ENCODE measurements at places on chromosomes 5 and 9.

GRCh38 chr5:42570966-42571960 is 148.0 kb downstream of the GHR start:
- no peak for DNase-seq

GRCh38 chr5:98468188-98468869 is 305.1 kb upstream of the RGMB start:
- DNase-seq, result peak; percentile 77

DNA sequence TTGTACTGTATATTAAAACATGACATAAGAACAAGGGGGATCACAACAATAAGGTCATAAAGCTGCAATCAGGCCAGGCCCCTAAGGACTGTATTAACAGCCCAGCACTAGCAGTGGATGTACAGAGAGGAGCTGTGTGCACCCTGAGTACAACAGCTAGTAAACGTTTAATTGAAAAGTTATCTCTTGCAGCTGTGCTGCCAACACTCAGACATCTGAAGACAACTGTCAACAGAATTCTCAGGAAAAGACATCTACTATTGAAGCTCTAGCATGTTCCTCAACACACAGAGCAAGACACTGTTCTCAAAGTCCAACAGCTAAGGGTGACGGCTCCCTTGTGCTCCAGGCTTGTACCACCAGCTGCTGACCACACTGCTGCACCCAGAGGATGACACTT is 199.6 kb downstream of the DCP2 start:
- DNase-seq, result no peak

GRCh38 chr9:125757834-125758233 is 10.7 kb downstream of the PBX3 start:
- no peak for DNase-seq

DNA sequence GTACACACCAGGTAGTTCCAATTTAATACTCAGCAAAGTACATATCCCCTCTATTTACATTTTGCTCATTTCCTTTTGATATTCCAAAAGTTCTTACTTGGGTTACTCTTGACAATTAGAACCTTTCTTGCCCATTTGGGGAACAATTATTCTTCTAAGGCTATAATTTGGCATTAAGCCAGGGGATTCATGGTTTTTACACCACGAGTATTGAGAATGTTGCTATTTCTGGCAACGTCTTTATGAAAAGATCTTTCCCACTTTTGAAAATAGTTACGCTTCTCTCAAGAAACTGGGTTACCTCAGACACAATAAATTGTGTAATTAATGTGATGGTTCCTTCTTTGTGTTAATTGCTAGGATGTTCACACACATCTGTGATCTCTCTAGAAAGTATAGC is 11.5 kb upstream of the CAAP1 start:
- no peak for DNase-seq

DNA sequence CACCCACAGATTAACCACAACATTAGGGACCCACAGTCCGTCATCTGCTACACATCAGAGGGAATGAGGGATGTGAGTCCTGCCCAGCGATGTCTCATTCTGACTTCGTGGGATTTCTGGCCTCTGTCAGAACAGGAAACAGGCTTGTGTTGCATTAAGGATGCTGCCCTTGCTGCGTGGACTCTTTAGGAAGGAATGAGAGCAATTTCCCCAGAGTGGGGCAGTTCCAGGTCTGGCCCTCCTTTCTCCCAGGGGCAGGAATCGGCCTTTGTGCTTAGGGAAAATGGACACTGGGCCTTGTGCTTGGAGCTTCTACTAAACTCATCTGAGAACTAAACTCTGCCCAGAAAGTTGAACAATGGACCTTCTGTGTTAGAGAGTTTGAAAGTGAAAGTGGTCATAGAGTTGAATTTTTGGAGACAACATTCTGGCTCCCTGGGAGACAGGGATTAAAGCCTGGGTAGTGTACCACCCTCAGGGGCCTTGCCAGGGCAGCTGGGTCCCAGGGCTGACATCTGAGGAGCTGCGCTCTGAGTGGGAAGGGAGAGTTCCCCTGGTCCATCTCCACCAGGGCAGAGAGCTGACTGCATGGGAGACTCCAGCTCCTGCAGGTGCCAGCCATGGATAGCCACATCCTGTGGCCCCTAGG is 37.8 kb upstream of the S1PR3 start:
- no peak for DNase-seq

- no peak for DNase-seq
Measured at GRCh38 chr9:14379280-14379679, 65.3 kb upstream of the NFIB start.

DNA sequence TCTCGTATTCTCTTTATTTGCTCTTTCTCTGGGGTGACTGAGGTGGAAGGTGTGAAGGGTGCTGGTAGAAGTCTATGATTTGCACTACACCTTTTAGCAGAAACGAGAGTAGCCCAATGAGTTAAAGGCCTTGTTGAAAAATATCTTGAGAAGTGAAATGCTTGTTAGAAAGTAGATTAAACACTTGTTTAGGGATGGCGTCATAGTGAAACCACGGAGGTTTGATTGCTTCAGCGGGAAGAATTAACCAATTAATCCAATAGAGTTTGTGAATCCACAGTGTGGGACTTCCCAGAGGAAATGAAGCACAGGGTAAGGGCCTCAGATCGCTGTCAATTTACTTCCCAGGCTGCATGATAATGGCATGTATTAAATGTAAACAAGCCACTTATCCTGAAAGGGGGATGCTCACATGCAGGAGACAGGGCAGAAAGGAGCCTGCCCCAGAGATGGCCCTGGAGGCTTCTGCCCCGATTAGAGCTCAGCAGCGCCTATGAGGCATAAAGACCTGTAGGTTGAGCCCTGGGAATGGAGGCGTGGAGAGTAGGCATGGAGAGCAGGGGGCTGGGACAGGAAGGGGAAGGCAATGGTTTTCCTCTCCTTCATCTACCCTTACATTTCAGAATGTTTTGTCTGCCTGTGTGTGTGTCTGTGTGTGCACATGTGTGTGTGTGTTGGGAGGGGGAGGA is 1.5 kb downstream of the FAM170A start:
- DNase-seq, result no peak

GRCh38 chr5:168895295-168896071 is 316.3 kb upstream of the PANK3 start:
- DNase-seq, result no peak

DNA sequence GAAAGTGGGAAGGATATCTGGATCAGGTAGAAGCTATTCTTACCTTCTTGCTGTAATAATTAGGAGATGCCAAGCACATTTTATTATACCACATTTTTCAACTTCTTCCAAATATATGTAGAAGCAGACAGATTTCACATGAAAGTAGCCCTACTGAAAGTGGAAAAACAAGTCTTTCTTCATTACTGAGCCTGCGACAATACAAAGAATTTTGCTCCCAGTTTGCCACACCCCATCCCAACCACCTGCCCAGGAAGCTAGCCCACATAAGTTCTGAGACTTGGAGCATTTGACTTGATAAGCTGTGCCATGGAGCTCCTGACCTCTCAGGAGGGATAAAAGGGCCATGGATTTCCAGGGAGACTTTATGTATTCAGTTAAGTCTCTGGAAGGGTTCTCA is 249.1 kb upstream of the ADCY2 start:
- DNase-seq, result no peak

DNA sequence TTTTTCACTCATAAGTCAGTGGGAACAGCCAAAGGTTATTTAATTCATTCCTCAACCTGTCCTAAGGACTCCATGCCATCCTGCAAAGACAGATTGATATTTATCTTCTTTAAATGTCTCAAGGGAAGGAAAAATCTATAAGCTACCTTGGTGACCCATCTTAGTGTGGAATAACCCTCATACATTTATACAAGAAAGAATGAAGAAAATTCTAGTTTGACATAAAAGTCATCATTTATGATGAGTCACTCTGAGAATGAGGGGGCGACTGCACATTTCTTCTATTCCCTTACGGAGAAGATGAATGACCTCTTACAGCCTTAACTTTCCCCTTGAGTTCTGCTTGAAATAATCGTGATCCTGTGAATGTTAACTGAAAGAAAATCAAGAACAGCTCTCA is 26.8 kb upstream of the NUDT12 start:
- peak; percentile 1 for DNase-seq

DNA sequence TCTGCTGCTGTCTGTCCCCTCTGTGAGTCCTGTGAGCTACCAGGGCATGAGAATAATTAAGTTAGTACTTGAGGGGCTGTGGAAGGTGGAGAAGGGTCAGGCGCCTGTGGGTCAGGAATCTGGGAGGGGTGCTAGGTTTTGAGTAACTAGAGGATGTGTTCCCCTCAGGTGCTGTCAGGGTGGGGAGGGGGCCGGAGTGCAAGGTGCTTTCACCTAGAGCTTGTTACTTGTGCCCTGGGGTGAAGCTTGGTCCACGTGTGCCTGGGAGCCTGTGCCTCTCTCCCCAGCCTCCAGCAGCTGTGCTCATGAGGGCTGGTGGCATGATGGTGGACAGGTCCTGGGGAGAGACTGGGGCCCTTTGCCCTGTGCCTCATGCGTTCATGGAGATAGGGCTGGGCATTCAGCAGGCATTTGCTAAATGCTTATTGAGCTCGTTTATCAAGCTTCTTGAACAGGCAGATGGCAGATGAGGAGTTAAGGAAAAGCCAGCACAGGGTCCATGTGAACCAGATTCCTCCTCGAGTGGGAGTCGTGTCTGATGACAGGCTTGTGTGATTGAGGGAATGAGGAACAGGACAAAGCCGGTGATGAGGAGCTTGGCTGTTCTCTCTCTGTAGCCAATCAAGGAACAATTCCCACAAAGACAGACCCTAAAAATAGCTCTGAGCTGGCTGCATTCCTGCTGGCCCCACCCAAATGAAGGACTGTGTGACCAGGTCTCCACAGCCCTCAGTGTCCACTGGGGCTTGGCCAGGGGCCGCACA is 40.9 kb downstream of the CACNA1B start:
- DNase-seq, result no peak

- no peak for DNase-seq
Measured at GRCh38 chr5:170497311-170498038, 6.3 kb upstream of the KCNIP1 start.

GRCh38 chr5:143737062-143737461 is 74.9 kb upstream of the HMHB1 start:
- no peak for DNase-seq

GRCh38 chr9:79610791-79611614 is 39.2 kb downstream of the TLE4 start:
- DNase-seq, result peak; percentile 89

- no peak for DNase-seq
Measured at GRCh38 chr5:127417528-127417927, 99.9 kb upstream of the PRRC1 start.

GRCh38 chr5:142630927-142631539 is 54.9 kb downstream of the FGF1 start:
- DNase-seq, result no peak

DNA sequence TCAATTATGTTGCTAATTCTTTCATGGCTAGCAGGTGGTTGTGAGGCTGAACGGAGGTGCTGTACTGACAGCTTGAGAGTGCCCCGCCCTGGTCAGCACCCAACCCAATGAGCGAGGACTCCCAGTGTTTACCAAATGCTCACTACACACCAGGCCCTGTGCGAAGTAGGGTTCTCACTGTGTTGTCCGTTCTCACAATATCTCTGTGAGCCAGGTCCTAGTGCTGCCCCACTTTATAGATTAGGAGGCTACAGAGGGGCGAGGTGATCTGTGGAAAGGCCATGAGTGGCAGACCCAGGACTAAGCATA is 28.2 kb downstream of the COL15A1 start:
- no peak for DNase-seq

DNA sequence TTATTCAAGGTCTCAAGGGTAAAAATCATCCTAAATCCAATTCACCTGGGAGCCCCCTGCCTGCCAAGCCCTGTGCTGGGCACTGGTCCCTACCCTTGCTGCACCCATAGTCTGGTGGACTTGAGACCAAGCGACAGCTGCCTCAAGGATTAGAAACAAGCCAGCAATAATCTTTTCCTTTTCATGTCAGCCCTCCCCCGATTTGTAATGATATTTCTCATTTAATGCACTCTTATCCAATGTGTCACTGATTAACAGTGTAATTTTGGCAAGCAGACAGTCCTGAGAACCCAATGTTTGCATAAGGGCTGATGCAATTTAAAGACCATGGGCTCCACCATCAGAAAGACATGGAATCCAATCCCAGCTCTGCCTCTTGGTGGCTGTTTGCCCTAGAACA is 108.9 kb downstream of the ACTL7B start:
- peak; percentile 71 for DNase-seq

DNA sequence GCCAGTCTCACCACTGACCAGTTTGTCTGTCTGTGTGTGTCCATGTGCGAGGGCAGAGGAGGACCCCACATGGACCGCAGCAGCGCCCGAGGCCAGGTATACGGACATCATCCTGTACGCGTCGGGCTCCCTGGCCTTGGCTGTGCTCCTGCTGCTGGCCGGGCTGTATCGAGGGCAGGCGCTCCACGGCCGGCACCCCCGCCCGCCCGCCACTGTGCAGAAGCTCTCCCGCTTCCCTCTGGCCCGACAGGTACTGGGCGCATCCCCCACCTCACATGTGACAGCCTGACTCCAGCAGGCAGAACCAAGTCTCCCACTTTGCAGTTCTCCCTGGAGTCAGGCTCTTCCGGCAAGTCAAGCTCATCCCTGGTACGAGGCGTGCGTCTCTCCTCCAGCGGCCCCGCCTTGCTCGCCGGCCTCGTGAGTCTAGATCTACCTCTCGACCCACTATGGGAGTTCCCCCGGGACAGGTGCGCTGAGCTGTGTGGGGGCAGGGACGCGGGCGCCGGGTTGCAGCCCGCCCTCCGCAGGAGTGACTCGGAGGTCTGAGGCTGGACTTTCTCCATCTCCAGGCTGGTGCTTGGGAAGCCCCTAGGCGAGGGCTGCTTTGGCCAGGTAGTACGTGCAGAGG is 6.5 kb downstream of the FGFR4 start:
- DNase-seq, result no peak

GRCh38 chr9:138061631-138062030 is 184.0 kb downstream of the CACNA1B start:
- DNase-seq, result no peak

- no peak for DNase-seq
Measured at GRCh38 chr5:32654427-32654826, 56.7 kb upstream of the NPR3 start.

DNA sequence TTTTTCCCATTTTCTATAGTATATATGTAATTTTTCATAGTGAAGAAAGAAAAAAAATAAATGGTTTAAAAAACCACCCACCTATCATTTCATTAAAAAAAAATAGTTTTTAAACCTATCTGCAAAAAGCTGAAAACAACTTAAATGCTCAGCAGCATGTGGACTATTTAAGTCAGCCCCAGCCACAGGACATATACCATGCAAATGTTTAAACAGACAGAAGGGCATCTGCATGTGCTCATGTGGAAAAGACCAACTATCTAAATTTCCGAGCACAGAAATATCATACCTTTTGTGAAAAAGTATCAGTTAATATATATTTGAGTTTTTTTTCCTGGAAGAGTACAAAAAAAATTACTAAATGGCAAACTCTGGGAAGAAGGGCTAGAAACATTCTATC is 143.4 kb downstream of the EPB41L4A start:
- DNase-seq, result no peak

GRCh38 chr5:60993425-60993824 is 48.4 kb downstream of the NDUFAF2 start:
- DNase-seq, result no peak

GRCh38 chr5:83701886-83702285 is 18.8 kb downstream of the HAPLN1 start:
- no peak for DNase-seq
